Cortex of kidney (tissue), 1 donor: ENCODE measurements at places on chromosomes 6 and 20.

DNA sequence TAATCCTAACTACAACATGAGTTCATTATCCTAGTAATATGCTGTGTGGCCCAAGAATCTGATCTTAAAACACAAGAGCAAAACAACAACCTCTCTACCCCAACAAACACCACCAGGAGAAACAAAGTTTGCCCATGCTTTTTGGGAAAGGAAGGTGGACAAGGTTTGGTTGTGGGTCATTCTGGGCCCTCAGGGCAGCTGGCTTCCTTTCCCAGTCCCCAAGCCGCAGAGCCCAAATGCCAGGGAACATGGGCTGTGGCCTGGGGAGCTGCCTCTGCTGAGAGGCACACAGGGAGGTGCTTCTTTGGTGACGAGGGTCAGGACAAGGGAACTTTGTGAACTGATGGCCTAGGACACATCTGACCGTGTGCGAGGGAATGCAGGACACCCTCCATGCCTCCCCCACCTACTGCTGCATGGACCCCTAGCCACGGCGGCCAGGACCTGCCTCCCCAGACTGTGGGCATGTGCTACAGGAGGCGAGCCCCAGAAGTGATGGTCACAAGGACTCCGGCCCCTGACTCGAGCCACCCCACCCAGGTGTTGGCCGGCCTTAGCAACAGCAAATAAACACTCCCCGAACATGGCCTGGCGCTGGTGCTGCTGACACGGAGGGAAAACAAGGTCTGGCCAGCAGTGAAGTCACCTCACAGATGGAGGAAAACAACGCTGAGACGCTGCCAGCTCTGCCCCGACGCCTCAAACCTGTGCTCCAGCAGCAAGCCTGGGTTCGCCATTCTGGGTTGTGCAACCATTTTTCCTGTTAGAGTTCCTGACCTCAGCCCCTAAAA, 55.6 kb downstream of the RRBP1 start:
- DNase-seq: no peak

GRCh38 chr6:169807229-169807628, 55.8 kb downstream of the ERMARD start:
- DNase-seq: no peak

GRCh38 chr6:152563177-152563576, 74.0 kb downstream of the SYNE1 start:
- no peak for DNase-seq

DNA sequence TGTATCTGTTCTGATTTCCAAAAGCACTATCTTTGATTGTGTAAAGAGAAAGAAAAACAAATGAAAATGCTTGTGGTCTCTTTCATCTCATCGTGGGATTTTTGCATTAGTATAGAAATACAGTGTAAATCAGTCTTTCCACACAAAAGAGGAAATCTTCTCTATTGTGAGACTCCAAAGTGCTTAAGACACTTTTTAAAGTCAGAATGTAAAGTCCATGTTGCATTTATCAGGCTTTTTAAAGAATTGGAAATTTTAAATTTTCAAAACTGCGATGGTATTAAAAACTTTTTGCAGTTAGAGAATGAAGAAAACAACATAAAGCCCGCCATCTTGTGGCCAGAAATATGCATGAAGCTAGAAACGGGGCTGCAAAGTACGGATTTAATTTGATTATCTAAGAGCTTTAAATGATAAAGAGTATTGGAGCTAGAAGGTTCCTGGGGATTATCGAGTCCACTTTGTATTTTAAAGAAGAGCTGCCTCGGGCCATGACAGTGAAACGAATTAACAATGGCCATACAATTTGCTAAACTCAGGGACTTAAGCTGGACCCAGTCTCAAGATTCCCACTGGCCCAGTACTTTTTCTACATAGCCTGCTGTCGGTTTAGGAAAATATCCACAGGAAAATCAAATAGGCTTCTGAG, 339.6 kb downstream of the ARHGAP18 start:
- no peak for DNase-seq

GRCh38 chr6:159444056-159444760, 248.8 kb downstream of the SOD2 start:
- no peak for DNase-seq

- no peak for DNase-seq
Measured at GRCh38 chr6:156865019-156865629, 87.9 kb downstream of the ARID1B start.

DNA sequence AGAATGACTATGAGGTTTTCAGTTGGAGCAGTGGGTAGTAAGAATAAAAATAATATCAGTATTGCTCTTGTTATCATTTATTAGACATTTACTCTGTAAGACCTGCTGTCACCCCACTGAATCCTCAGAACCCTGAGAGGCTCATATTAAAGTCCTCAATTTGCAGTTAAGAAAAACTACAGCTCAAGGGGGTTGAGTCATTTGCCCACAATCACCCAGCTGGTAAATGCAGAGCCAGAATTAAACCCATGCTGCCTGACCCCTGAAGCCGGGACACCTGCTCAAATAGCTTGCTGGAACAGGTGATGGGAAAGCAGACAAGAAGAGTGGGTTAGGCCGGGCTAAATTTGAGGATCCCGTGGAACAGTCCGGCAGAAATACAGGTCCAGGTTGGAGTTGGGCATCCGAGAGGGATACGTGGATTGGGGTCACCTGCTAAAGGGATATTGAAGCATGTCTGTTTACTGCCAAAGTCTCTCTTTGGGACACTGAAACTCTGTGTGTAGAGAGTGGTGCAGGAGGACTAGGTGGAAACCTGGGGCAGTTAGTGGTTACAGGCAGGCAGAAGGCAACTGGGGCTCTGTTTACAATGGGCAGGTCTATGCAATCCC, 344.1 kb downstream of the CDC5L start:
- no peak for DNase-seq

GRCh38 chr6:7920425-7920824, 9.8 kb upstream of the TXNDC5 start:
- no peak for DNase-seq

GRCh38 chr6:22612236-22612635, 42.9 kb downstream of the HDGFL1 start:
- DNase-seq: no peak

DNA sequence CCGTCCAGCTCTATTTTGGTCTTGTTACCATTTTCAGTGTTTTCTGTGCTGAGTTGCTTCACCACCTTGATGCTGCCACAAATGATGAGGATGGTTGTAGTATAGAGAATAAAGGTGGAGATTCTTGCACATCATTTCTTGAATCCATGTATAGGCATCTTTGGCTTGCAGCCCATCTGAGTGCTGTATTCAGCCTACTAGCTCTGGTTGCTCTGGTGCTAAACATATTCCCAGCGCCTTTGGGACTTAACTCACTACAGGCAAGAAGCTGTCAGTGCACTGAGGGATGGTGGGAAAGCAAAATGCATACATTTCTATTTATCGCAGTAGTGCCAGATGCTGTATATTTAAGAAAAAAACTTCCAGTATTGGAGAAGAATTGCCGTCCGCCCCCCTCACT, 86.0 kb downstream of the CARMIL1 start:
- DNase-seq: no peak

DNA sequence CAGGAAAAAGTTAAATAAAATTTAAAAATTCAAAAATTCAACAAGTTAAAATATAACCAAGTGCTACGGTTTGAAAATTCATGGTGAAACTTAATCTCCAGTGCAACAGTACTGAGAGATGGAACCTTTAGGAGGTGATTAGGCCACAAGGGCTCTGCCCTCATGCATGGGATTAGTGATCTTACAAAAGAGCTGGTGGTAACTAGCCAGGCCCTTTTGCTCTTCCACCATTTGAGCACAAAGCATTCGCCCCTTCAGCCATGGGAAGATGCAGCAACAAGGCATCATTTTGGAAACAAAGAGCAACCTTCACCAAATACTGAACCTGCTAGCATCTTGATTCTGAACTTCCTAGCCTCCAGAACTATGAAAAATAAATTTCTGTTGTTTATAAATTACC, 80.9 kb downstream of the RNGTT start:
- DNase-seq: no peak

DNA sequence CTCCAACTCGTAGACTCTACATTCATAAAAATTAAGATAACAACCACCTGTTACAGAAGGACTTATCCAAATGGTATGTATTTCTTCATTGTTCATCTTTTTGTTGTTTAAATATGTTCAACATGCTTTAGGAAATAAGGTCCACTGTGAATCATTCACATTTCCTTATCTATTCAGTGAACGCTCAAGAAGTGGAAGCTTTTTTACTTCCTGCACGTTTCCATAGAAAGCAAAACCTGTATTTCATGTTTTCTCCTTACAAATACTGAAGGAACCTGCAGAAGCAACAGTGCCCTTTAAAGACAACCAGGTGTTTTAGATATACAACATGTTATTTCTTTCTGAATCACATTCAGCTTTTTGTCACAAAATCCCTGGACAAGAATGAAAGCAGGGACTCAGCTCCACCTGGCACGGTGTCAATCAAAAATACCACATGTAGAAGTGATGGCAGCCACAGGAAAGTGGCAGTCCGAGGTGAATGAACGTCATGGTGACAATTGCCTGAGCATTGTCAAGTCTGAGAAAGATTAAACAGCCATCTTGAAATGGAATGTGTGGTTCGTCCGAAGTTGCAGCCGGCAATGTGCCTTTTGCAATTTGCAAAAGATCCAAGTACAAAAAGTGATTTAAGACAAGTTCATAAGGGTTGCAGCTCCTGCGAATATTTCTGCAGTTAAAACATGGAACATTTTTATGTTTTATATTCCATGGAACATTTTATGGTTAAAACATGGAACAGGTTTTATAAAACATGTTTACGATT, 66.7 kb upstream of the RIPOR2 start:
- no peak for DNase-seq

- no peak for DNase-seq
Measured at GRCh38 chr20:19322061-19322985, 109.9 kb downstream of the SLC24A3 start.

GRCh38 chr6:20630617-20631548, 96.6 kb downstream of the CDKAL1 start:
- no peak for DNase-seq

- no peak for DNase-seq
Measured at GRCh38 chr20:57651881-57652605, 31.8 kb upstream of the ZBP1 start.

DNA sequence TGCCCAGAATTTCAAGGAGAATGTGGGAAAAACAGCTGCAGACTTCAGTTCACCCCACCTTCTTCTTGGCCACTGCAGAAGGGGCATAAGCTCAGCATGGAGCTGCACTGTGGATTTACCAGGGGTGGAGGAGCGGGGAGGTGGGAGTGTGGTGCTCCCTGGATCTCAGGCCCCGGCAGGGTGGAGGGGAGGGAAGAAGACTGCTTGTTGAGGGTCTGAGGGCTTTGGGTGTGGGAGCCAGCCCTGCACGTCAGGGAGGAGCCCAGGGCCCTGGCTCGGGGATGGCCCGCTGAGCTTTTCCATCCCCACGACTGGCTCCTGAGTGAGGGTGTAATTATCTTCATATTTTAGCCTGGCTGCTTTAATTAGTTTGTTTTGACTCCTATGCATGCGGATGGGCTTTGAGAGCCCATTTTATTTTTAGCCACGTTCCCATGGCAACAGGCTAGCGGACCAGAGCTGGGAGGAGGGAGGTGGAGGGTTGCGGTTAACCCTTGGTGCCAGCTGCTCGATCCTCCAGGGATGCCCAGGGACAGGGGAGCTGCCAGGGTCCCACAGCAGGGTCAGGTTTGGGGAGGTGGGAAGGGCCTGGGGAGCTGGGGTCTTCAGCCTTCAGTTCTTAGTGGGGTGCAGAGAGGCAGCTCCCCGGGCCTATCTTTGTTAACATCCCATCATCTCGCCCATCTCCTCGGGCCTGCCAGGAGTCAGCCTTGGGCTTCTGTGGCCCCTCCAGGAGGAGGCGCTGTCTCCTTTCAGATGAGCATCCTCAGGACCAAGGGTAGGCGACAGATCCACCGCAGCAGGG, 68.2 kb downstream of the RAB44 start:
- DNase-seq: no peak

- DNase-seq: no peak
Measured at GRCh38 chr20:53990768-53991450, 79.5 kb downstream of the BCAS1 start.

DNA sequence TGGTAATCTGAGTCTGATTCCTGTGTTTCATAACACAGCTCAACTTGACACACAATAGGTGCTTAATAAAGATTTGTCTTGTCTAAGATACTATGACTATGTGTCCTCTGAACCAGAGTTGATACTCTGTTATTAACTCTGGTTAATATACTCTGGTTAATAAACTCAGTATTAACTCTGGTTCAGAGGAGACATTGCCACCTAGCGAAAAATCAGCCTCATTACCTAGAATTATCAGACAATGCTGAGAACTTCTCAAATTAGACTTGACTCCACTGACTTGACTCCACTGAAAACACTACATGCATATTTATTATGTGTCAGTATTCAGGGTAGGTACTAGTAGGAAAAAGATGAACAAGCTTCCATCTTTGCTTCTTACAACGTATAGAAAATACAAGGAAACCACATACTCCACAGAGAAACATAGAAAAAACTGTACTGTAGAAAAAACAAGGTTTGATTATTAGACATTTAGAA, 73.9 kb downstream of the AHI1 start:
- DNase-seq: no peak

- no peak for DNase-seq
Measured at GRCh38 chr6:158646023-158646910, 1.7 kb upstream of the DYNLT1 start.

GRCh38 chr6:129133770-129134192, 250.8 kb downstream of the LAMA2 start:
- no peak for DNase-seq

DNA sequence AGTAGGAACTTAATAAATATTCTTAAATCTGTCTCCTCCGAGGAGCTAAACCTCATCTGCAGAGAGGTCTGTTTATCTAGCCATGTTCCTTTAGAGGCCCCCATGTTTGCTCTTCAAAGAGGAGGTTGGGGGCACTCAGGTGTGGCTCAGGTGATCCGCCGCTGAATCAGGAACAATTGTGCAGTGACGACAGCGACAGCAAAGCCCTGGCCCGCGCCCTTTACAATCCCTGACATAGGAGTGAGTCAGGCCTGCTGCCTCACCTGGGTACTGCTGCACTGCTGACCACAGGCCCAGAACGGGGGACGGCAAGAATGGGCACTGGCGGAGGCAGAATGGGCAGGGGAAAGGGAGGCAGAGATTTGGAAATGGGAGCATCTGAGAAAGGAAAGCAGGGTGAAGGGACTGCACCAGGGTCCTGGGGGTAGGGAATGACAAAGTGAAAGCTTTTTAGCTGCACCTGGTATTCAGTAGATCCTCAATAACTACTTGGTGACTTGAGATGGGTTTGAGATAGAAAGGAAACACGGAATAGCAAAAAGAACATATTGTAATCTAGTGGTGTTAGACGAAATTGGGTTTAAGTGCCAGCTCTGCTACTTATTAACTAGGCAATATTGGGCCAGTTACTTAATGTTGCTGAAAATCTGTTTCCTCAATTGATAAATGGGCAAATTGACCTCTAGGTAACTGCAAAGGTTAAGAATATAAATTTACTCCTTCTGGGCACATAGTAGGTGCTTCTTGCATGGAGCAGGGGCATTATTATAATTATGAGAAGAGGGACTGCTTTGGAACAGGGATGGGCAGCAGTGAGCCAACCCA, 5.4 kb upstream of the IER3 start:
- DNase-seq: no peak

DNA sequence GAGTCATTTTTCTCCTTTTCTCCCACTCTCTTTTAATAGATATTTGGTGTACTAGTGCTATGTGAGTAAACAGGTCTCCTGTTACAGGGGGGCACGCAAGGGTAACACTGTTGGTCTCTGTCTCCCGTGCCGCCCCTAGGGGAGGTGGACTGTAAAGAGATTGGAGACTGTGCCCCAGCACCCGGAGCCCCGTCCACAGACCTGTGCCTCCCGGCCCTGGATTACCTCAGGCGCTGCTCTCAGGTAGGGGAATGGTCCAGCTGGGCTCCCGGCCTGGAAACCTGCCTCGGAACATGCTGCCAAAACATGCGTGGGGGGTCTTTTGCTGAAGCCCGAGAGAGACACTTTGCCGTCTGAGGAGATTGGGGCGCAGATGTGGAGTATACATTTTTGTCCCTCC, 66.4 kb upstream of the SMIM28 start:
- no peak for DNase-seq
